ENCODE measurements at places on chromosomes 1 and 21.

- DNase-seq: no peak
These were observed 20.8 kb upstream of the TLCD4 start for GRCh38 chr1:95096218-95096841.

- no peak for DNase-seq
These were observed 41.7 kb upstream of the GPR25 start for GRCh38 chr1:200831091-200831490.

DNA sequence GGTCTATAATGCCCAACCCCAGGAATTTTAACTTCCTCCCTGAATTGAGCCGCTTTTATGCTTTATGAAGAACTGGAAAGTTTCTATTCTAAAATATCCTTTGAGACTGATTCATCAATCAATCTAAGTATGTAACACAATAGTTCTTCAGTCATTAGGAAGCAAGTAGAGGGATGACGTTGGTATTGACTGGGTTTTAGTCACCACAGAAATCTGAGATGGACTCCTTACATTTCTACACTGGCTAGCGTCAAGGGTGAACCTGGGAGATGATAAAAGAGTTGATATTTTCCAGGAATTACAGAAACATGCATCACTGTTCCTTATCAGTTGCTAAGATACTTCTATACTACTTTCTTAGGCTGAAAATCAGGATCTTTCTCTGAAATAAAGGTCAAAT lies 308.0 kb downstream of the HMCN1 start:
- DNase-seq: no peak

GRCh38 chr1:241842565-241842964 lies 5.4 kb upstream of the EXO1 start:
- no peak for DNase-seq

GRCh38 chr21:26025536-26026512 lies 144.7 kb downstream of the APP start:
- no peak for DNase-seq

GRCh38 chr1:219574484-219575087 lies 38.3 kb downstream of the ZC3H11B start:
- no peak for DNase-seq

DNA sequence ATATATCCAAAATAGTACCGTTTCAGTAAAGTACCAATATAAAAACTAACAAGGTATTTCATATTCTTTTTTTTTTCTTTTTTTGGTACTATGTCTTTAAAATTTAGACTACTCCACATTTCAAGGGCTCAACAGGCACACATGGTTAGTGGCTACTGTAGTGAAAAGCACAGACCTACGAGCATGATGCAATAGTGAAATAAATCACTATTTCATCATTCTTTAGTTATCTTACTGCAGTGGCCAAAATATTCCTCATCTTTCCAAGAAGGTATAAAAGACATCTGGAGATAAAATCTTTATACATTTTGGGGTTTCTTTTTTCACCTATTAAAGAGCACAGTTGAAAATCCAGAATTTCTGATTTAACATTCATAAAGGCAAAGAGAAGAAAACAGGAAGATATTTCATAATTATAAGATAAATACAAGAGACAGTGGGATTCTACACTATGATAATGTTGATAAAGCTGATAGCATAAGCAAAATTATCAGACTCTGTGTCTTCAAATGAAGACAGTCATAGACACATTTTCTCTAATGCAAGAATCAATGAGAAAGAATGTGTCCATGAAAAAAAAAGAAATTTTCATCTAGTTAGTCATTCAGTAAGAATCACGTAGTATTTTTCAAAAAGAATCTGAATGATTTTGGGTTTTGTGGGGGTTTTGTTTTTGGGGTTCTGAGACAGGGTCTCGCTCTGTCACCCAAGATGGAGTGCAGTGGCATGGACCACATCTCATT lies 41.9 kb downstream of the CEP170 start:
- no peak for DNase-seq

DNA sequence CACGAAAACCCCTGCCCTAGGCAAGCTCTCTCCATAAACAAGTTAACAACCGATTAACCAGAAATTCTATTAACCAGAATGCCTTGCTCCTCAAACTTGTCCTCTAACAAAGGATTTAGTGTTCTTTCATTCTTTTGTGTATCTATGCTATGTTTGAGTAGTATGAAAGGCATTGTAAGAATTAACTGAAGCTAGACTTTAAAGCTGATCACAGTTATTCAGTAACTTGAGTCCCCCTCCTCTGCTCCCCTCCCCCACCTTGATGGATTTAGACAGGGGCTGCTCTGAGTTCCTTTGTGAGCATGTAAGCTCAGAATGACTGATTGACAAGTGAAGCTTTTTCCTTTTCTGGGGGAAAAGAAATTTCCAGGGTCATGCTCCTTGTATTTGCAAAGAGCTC lies 257.6 kb downstream of the TTLL7 start:
- no peak for DNase-seq

DNA sequence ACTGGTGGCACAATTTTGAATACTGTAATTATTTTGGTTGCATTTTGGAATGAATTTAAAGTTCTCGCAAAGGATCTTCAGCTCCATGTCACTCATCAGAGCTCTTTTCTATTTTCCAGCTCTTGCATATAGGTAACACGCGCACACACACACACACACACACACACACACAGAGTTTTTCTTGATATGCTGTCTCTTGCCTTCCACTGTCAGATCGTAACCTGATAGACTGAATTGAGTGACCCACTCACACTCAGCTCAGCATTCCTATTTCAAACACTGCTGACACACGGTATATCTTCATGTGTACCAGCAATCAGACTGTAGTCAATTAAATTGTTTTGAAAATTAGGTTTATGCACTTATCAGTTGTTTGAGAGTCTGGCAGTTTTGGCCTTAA lies 214.1 kb downstream of the PBX1 start:
- no peak for DNase-seq

DNA sequence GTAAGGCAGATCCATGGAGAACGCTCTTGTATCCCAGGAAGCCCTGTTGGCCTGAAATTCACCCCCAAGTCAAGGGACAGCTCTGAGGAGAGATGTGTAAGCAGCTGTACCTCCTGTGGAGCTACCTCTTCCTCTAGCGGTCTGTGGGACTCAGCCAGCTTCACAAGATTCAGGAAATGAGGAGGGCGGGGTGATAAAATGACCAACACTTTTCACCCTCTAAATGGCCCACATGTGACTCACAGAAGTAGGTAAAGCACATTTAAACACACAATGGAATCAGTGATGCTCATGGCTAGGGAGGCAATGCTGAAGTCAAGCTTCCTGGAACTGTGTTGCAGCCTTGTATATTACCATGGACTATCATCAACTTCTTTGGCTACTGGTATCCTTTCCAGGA lies at the start of gene SH2D1B:
Gene SH2D1B (minus strand): TSS at position 135 of the 400 bp plus-strand sequence. CDS start 120 bp downstream, at position 15.
- no peak for DNase-seq

GRCh38 chr1:66251546-66251945 lies 282.4 kb upstream of the SGIP1 start:
- DNase-seq: no peak

GRCh38 chr1:185843986-185844385 lies 109.8 kb downstream of the HMCN1 start:
- DNase-seq: no peak

GRCh38 chr1:109705411-109705810 lies 6.6 kb upstream of the GSTM5 start:
- DNase-seq: no peak

DNA sequence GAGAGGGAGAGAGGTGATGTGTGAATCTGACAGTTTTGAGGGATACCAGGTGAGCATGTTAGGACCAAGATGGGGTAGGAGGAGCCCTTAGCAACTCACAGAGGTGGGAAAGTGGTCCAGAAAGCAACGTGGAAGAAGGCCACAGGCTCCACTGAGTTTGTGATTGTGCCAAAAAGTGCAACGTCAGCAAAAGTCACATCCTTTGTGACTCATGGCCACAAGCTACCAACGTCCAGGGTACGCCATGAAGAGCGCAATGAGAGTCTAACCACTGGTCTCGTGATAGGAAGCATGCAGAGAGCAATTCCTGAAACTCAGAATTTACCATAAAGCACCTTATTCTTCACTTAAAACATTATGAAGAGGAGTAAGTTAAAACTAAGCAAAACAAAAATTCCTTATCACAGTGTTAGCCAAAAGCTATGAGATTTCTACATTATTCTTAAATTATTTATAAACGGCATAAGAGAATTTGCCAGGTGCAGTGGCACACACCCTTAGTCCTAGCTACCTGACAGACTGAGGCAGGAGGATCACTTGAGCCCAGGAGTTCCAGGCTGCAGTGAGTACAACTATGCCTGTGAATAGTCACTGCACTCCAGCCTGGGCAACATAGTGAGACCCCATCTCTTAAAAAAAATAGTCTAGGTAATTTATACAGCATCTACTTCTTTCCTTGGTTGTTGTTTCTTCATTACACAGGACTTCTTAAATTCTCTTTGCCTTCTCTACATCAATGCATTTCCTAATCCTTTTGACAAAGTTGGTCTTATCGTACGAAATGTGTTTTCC lies 55.2 kb downstream of the COLGALT2 start:
- no peak for DNase-seq

DNA sequence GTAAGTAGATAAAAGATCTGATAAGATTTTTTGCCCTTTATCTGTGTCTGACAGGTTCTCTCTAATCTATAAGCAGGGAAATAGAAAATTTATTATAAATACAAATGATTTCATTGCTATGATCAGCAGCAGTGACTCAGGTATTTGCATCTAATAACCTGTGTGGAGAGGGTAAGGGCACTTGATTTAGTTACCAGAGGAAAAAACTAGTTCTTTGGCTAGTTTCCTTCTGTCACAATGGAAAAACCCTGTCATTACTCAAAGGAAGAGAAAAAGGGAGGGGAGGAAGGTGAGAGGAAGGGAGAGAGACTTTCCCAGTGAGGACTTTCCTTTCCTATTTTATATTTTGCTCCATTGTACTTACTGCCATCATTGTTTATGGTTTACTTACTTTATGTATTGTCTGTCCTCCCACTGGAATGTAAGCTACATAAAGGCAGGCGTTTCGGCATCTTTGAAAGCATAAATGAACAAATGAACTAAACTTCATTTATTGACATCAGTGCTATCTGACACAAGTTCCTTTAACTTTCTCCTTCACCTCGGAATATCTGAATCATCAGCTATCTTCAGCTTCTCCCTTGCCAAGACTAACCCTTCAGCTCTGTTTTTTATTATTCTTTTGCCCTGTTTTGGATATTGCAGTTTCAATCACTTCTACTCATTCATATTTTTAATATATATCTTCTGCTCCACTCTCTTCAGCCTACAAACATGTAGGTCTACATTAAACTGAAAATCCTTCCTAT lies 34.9 kb downstream of the WDR3 start:
- DNase-seq: no peak
